Stimulated activated CD4-positive, alpha-beta T cell treated with anti-CD3 and anti-CD28 coated beads, Interleukin-12 subunit alpha, Interleukin-12 subunit beta, amount 100 ng/mL, for 4 hours (primary cell): ENCODE measurements at places on chromosomes 1 and 21.

DNA sequence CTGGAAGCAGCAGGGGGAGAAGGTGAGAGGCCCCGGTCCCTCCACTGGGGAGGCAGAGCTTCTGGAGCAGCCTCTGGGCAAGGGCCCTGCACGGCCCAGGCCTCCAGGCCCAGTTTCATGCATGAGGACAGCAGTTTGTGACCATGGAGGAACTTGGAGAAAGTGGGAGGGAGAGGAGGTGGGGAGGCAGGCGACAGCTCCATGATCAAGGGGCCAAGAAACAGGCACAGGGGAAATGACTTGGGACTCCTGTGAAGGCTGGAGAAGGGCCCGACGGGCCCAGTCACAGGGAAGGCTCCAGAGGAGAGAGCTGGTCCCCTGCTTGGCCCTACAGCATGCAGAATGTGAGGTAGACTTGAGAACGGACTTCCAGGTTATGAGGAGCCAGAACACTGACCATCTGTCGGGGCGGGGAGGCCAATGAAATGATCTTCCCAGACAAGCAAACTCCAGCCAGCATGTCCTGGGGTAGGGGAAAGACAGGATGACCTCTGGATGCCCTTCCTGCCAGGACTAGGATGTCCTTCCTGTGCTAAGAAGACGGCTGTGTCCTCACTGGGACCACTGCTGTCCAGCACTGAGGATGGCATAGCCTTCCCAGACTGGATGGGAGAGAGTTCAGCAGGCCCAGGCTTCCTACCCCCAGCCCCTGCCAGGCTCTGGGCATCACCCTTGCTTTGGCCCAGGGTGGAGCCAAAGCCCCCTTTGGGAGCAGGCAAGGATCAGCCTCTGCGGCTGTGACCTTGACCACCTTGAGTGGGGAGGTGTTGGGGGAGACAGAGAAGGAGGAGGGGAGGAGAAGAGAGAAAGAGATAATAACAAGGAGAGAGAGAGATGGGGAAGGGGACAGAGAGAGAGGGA, 548.2 kb downstream of the PTPRU start:
- DNase-seq = no peak

DNA sequence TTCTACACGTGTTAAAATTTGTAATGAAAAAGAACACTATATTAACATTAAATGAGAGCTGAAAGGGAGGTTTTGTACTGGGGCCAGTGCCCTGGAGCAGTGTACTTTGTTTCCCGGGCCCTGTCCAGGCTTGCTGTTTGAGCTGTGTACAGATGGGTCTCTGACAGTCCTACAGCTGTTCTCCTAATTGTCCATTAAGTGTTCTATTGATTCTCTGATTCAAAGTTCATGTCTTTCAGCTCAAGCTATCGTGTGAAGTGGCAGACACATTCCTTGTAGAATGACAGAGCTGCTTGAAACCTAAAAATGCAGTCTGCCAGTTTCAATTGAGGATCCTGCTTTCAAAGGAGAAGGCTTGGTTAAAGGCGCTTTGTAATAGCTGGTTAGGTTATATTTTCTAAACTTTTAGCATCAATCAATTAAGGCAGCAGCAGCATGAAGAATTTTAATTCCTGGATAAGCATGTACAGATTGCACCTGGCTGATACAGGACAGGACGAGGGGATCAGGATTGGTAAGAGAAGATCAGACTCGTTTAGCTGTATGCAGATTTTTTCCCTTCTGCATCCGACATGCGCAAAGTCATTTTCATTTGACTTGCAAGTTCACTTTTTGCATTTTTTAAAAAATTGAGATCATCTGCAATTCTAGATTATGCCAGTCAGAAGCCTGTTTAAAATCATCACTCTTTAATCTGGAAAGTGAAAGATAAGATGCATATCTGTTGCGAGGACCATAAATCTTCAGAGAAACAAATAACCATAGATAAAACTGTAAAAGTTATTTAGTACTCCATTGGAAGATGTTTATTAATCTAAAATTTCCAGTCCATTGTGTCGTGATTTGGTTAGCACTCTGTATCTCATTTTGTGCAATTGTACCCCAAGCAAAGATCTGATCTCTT, 98.5 kb downstream of the ATG4C start:
- no peak for DNase-seq

DNA sequence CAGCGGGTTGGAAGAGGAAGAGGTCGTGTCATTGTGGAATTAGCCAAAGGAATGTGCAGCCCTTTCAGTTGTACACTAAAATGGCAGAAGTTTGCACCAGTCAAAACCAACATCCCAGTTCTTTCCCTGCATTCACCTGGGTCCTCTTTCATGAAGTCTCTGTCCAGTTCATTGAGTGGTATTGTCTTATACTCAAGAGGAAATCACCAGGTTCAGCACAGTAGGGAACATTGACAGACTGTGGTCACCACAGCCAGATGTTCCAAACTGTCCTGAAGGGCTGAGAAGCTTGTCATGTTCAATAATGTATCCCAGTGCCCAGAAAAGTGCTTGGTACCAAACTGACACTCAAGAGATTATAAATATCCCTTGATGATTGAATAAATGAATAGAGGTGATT, 131.6 kb downstream of the GLUL start:
- DNase-seq = no peak

DNA sequence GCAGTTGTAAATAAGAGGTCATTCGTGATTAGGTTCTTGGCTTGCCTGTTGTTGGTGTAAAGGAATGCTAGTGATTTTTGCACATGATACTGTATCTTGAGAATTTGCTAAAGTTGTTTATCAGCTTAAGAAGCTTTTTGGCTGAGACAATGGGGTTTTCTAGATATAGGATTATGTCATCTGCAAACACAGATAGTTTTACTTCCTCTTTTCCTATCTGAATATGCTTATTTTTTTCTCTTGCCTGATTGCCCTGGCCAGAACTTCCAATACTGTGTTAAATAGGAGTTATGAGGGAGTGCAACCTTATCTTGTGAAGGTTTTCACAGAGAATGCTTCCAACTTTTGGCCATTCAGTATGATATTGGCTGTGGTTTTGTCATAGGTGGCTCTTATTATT, 576.1 kb upstream of the RGS18 start:
- no peak for DNase-seq

DNA sequence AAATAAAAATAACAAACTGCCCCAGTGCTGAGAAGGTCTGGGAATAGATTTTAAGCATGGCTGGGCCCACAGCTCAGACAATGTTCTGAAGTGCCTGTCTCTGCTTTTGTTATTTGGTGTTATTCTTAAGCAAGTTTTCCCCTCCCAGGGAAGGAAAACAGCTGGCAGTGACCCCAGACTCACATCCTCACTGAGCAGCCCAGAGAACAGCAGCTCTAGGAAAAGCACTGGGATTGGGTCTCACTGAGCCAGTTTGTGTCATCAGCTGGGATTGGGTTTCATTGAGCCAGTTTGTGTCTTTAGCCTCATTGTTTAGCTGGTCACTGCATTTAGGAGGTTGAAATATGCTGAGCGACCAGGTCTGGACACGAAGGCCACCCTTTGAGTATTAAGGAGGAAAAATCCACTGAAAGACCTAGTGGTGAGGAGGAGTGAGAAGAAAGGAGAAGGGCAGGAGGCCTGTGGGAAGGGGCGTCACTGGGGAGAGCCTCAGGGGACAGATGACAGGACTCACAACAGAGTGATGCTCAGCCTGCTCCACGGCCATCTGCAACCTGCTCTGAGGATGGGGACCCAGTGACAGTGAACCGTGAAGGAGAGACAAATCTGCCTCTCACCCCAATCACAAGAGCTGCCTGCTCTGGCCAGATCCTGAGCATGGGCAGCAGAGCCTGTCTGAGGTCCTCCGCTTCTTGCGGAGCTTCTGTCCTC, 103.8 kb downstream of the TOMM20 start:
- no peak for DNase-seq
